Kidney (tissue), 22 donors: ENCODE measurements at places on chromosomes 7 and 10.

DNA sequence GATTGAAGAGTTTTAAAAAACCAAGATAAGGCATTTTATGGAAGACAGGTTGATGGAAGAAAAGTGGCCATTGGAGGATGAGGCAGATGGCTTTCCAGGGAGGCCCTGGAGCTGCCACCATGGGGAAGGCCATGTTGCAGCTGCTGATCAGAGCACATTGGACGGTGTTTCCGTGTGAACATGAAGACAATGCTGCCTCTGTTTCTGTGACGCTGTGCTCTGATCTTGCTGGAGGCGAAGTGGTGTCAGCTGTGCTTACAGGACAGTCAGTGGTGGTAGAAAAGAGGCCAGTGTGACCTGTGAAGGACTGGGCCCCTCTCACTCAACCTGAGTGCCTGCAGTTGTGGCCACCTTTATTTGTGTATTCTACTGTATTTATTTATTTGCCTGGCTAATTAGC is 132.9 kb downstream of the FAM204A start:
- no peak for DNase-seq

DNA sequence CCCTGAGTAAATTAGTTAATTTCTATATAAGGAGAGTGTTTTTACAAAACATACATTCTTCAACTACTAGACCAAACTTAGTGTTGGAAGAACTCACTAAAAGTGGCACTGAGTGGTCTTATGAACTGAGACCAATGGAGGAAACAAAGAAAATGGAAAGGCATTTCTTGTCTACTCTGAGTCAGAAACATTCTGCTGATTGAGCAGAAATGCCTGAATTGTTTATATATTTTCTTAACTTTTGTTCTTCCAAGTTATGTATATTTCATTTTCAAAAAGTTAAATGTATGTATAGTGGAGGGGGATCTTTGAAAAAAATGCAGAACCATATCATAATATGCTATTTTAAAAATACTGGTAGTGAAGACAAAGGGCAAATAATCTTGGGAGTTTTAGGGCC is 320.7 kb downstream of the HGF start:
- no peak for DNase-seq

DNA sequence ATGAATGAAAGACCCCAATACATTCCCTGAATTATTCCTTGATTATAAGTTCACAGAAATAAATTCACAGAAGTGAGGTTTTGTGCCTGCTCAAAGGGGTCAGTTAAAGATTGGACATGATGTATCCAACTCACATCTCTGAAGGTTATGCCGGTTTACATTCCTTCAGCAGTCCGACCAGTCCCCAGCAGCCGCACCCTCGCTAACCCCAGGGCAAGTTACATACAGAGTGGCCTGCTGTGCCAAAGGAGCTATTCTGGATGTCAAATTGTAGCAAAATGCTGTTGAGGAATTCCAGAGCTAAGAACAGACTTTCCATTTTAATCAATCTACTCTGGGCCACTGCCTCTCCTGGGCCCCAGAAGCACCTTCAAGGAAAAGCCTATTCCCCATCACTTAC is 20.3 kb downstream of the PSAP start:
- DNase-seq = no peak

- peak; percentile 70 for DNase-seq
Measured at GRCh38 chr10:5614155-5614721, 52.2 kb downstream of the ASB13 start.

- DNase-seq = no peak
Measured at GRCh38 chr10:71659111-71659634, 60.4 kb downstream of the C10orf105 start.

DNA sequence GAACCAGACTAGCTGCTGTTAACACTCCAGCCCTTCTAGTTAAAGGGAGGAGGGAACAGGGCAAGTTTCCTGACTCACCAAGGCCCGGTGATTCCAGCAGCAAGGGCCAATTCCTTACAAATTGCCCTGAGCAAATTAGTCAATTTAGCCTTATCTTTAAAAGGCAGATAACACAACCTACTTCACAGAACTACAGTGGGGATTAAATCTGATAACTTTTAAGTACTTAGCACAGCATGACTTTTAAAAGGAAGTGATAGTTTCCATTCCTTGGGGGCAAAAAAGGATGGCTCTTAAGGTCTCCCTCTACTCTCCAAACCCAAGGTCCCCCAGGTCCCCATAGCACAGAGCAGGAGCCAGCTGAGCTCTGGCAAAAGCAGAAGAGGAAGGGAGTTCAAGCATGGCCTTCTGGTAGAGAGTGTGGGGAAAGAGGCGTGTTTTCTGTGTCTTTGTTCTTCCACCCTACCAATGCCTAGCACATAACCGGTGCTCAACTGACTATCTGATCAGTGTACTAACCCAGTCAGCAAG is 4.0 kb downstream of the CDCA7L start:
- no peak for DNase-seq
